Stimulated activated CD4-positive, alpha-beta T cell treated with anti-CD3 and anti-CD28 coated beads, Interleukin-1b, Interleukin-23, amount 100 ng/mL, for 48 hours (primary cell): ENCODE measurements at places on chromosomes 7 and 10.

DNA sequence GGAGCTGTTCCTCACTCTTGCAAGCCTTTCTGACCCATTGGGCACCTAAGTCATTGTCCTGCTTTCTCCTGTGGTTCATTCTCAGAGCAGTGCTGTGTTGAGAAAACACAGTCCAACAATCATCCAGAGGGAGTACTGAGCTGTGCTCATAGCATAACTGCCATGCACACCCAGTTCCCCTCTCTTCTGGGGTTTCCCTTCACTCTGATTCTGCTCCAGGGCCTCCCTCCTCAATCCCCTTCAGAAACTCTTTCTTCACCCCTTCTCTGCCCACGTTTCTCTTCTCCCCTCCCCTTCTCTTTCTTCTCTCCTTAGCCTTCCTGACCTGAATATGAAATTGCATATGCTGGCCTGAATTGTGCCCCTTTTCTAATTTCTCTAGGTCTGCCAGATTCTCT, 155.8 kb downstream of the AOAH start:
- no peak for DNase-seq

GRCh38 chr7:44724276-44724675, 24.4 kb upstream of the ZMIZ2 start:
- no peak for DNase-seq

GRCh38 chr7:129213828-129214227, 11.0 kb upstream of the AHCYL2 start:
- DNase-seq = no peak

DNA sequence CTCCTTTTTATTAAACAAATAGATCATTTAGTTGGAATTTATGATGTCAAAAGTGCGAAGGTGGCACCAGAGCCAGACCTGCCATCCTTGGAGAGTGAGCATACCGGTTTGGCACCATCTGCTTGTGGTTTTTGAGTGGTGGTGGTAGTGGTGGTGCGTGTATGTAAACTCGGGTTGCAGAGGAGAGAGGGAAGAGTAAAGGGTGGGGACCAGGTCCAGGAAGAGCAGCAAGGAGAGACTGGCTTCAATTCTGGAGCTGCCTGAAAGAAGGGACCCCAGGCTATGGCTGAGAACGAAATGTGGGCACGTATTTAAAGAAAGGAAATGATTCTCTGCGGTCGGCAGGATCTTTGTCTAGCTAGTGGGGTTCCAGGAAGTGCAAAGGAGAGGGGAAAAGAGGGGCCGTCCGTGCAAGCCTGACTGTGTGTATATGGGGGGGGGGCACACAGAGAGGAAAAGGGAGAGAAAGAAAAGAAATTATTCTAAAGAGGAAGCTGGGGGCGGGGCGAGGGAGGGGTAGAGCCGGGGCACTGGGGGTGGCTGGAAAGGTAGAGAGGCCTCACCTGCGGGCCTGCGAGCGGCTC, 448 bp upstream of the GOLGA7B start:
- no peak for DNase-seq

DNA sequence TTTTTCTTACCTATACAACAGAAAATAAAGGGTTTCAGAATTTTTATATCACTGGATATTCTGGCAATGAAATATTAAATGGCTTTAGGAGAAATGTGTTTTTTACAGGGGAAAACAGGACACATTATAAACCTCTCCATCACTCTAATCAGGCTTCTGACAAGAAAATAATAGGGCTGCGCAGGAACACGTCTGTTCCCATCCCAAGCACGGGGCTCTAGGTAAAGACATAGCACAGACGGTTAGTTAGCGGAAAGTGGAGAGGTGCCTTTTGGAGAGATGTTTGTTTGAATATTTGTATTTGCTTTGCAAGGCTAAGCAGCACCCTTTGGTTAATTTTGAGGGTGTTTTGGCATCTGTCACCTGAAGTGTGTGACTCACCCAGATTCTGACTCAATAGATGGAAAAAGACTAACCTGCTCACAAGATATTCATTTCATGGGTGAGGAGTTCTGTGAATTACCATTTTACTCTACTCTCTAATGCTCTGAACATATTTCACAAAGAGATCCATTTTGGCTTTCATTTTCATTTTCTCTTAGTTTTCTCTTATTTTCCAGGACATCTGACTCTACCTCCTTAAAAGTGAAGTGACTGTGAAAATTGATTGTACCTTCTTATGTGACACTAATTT, 174.5 kb upstream of the AKR1E2 start:
- peak; percentile 23 for DNase-seq

- no peak for DNase-seq
Measured at GRCh38 chr7:28458732-28459131, 46.4 kb downstream of the CREB5 start.

GRCh38 chr7:117937049-117937752, 64.0 kb upstream of the CTTNBP2 start:
- DNase-seq = no peak

- DNase-seq = no peak
Measured at GRCh38 chr7:84389242-84389641, 194.7 kb upstream of the SEMA3A start.

GRCh38 chr7:15554081-15554480, 7.7 kb downstream of the AGMO start:
- no peak for DNase-seq
